ENCODE measurements at places on chromosomes 7 and 10.

- no peak for DNase-seq
Measured at GRCh38 chr7:48112401-48113165, 23.5 kb downstream of the UPP1 start.

DNA sequence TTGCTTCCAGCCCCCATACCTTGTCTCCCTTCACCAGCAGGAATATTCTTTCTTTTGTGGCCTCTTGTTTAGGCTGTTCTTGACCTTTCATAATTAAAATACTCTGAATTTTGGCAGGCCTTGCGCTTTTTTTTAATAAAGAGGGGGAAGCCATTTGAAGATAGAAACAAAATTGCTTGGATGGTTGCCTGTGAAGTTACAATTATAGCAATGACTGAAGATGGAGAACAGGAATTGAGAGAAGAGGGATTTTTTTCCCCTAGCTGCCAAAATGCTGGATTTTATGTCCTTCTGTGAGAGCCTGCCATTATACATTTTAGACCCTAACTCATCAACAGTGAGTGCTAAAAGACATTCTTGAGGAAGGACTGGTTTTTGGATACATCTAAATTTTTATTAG, 24.8 kb downstream of the FGFBP3 start:
- no peak for DNase-seq

- no peak for DNase-seq
Measured at GRCh38 chr7:36962367-36962766, 238.1 kb upstream of the AOAH start.

- DNase-seq = no peak
Measured at GRCh38 chr7:65304175-65304574, 69.5 kb upstream of the ZNF92 start.

DNA sequence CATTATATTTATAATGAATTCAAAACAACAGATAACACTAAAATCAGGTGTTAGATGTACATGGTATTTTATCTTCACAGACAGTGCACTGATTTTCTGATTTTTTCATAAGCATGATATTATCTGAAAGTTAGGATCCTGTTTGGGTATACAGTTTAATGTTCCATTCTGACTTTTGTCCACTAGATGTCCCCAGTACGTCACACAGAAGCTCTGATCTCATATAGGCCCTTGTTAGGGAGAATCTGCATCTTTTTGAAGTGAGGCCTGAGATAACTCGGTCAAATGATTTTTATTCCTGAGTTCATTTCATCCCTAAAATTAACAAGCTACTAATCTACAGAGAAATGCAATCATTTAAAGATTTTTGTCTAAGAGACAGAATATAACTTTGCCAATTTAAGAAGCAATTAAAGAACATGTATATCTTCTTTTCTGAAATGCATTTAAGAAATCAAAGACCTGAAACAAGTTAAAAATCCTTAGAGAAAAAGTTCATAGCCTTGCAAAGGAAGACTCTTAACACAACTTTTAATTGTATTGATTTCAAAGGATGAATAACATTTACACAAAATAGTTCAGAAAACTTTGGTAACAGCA, 72.0 kb upstream of the TES start:
- no peak for DNase-seq

GRCh38 chr7:70352906-70353305, 754.6 kb downstream of the AUTS2 start:
- DNase-seq = no peak

DNA sequence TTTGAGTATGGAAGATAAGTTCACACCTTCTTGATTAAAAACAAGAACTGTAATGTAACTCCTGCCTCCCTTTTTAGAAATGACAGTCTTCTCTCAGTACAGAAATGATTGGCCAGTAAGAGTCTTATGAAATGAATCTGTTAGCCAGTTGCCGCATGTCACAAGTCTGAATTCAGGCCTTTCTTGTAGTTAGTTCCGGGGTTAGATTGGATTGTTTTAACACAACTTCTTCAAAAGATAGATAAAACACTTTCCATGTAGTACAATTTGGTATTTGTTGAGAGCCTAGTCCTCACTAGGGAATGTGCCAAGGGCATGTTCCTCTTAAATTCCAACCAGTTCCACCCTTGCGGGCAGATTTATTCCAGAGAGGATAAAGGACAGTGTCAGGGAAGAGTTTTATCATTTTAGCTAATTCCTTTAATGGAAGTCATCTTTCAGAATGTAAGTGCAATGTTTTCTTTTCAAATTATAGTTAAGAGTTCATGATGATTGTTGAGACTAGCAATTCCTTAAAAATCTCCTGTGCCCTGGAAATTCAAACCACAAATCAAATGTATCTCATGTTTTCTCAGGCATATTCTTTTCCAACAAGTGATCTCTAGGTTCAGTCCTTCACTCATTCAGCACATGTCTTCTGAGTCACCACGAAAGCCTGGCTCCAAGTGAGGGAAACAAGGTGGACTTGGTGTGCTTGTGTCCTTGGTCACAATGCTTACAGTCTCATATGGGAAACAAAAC, 4.1 kb downstream of the FHIP2A start:
- no peak for DNase-seq
